IPS DF 19.7 (cell line): ENCODE measurements at places on chromosomes 4 and X.

DNA sequence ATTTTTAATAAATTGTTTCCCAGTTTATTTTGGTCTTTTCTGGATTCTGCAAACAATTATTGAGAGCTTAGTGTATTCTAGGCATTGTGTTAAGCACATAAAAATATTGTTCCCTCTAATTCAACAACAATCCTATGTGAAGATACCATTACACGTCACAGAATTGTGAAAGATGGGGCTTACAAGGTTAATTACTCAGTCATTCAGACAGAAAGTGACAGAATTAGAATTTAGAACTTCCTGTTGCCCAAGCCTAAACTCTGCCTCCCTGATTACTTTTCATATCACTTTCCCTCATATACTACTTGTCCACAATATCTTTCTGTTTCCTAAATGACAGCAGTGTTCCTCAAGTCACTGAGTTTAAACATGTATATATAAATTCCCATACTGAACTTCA, 186.7 kb upstream of the VEGFC start:
- no peak for DNase-seq

GRCh38 chr4:23213198-23213597, 520.5 kb downstream of the GBA3 start:
- no peak for DNase-seq

GRCh38 chrX:66833426-66833825, 194.5 kb upstream of the EDA2R start:
- DNase-seq: no peak

DNA sequence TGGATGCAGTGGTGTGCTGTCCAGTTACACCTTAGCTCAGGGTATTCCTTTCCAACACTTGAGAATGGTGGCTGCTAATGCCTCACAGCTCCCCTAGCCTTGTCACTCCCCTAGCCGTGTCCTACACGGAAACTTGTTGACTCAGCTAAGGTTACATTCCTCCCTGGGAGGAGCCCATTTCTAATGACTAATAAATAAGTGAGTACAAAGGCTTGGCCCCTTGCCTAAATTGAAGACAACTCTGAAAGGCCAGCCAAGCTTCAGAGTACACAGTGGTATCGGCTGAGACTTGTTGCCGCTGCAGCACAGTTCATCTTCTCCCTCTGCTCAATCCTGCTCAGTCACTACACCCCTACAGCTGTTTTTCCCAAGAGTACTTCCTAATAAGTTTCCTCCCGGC, 21.2 kb upstream of the SLC25A31 start:
- DNase-seq: no peak

DNA sequence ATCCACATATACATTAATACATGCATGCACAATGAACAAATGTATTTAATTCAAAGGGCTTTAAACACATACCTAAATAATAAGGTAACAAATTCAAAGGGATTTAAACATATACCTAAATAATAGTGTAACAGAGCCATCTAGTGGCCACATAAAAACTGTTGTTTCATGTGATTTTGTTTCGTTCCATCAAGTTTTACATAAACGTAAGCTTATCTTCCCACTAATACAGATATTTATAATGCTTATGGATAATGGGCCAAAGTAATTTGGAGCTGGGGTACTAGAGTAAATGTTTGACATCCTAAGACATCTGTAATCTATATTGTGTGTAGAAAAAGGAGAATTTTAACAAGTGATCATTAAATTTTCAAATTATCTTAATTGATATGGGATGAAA, 82.3 kb downstream of the PRSS12 start:
- DNase-seq: no peak

DNA sequence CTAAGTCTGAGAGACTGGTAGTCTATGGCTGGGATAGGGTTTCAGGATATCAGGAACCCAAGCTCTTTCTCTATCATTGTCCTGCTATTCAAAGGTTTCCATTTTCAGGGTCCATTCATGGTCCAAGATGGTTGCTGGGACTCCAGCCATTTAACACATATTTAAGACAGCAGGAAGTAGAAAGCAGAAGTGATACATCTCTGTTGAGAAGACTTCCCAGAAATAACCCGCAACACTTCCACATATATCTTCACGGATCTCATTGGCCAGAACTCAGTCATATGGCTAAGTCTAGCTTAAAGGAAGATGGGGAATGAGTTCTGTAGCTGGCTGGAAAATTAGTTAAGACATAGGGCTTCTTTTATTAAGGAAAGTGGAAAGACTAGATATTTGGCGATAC, 23.8 kb downstream of the CTSO start:
- DNase-seq: no peak

DNA sequence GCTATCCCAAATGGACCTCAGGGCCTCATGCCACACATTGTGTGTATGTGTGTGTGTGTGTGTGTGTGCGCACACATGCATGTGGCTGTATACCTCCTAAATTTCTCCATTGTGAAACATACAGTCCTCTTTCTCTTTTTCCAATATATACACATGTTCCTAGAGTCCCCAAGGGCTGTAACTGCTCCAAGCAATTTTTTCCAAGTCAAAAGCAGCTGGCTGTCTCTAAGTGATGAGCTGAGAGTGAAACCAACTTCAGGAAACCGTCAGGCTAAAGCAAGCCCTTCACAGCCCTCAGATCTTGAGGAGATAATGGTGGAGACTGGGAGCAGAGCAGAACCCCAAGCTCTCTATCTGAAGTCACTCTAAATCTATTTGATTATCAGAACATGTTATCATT, 496.1 kb upstream of the DIPK2B start:
- no peak for DNase-seq

GRCh38 chr4:23305026-23305425, 584.8 kb downstream of the PPARGC1A start:
- DNase-seq: no peak

DNA sequence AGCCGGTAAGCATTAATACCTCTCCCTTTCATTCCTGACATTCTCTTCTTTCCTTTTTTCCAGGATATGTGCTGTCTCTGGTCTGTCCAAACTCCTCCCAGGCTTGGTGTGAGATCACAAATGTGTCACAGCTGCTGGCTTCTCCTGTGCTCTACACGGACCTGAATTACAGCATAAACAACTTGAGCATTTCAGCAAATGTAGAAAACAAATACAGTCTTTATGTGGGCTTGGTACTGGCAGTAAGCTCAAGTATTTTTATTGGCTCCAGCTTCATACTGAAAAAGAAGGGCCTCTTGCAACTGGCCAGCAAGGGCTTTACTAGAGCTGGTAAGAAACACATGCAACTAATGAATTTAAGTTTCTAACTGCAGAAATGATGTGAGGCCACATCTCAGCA, 8.4 kb downstream of the NIPAL1 start:
- no peak for DNase-seq

- no peak for DNase-seq
Measured at GRCh38 chr4:15868111-15868510, 70.4 kb downstream of the FGFBP1 start.

GRCh38 chrX:101303790-101304189, 12.7 kb upstream of the TAF7L start:
- no peak for DNase-seq

- no peak for DNase-seq
Measured at GRCh38 chr4:57985161-57985560, 875.0 kb upstream of the IGFBP7 start.

DNA sequence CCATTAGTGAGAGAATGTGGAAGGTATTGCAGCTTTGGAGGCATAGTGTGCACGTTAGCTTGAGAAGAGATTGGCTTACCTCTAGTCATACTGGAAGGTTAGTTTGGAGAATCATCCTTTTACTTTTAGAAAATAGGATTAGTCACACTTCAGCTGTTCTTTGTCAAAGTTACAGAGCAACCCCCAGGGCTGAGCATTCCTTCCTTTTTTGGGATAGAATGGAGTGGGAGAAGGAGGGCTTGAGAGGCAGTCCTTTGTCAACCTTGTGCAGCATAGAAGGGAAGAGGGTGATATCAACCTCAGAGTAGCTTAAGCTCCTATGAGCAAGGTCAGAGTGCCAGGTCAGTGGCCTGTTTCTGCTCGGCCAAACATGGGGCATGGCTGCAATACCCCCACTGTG, 8.6 kb upstream of the MBNL3 start:
- no peak for DNase-seq

DNA sequence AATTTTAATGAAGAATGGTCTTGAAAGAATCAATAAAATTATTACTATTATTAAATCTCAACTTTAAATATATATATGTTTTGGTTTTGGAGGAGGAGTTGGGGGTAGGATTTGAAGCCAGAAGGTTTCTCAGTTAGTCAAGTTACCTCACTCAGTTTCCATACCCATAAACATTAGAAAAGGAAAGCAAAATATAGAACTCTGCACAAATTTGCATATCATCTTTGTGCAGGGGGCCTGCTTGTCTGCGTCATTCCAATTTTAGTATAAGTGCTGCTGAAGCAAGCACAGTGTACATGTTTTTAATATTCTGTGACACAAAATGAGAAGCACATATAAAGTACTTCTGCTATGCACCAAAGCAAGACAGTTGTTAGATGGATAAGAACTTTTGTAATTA, 47.5 kb upstream of the SCRG1 start:
- no peak for DNase-seq

DNA sequence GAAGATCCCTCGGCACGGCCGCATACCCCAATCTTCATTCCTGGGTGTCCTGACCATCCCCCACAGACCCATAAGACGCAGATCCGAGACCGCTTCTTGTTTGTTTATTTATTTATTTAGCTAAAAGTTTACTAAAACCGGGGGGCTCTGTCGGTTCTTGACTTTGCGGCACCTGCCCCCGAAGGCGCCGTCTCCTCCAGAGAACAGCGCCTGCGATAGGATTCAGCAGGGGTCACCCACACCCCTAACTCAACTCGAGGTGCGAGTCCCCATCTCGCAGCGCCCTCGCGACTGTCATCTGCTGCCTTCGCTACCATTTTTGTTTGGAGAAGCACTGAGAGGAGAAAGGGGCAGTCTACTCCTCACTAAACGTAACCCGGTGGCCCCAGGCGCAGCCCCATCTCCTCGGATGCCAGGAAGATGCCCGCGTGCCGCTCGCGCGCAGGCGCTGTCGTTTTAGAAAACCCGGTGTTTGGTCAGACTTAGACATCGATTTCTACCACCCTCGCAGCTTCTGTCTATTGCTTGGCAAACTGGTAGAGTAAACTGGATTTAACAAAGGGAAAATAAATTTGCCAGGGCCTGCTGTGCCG, 18.9 kb upstream of the GPR101 start:
- no peak for DNase-seq
